Cerebellum (tissue), 4 donors: ENCODE measurements at places on chromosomes 2 and 18. TPM values are rescaled to one million over a fixed set of nuclear protein-coding genes. Genes with fewer than 3 reads are reported as not detected.

Gene STPG4
- 1.00 TPM for total RNA-seq

Gene UGT1A4
- not detected for total RNA-seq

Gene COBLL1
- 32.2 TPM for total RNA-seq

Gene MBP
- 22.5 TPM for total RNA-seq

Gene INHA
- total RNA-seq = 0.54 TPM

Gene SLC8A1
- total RNA-seq = 71.5 TPM

Gene CD8B
- total RNA-seq = 0.27 TPM

Gene C2orf78
- total RNA-seq = not detected

Gene CAPN13
- 0.36 TPM for total RNA-seq

Gene DOK1
- 2.4 TPM for total RNA-seq

Gene CETN1
- not detected for total RNA-seq

Gene HOXD13
- total RNA-seq = not detected

Gene RGPD4
- not detected for total RNA-seq

Gene RNF152
- total RNA-seq = 80.7 TPM

Gene TDRD15
- 0.18 TPM for total RNA-seq

Gene LIPT1
- total RNA-seq = 7.9 TPM

Gene SGPP2
- 3.1 TPM for total RNA-seq

Gene LINC00305
- total RNA-seq = not detected

Gene SLC35G4
- not detected for total RNA-seq

Gene EPAS1
- 13.0 TPM for total RNA-seq

Gene SETBP1
- 46.3 TPM for total RNA-seq

Gene CCDC195
- not detected for total RNA-seq
